HT1080 (cell line): ENCODE measurements at places on chromosomes 7 and 10. TPM values are rescaled to one million over a fixed set of nuclear protein-coding genes. Genes with fewer than 3 reads are reported as not detected.
A peak's percentile ranks its signal among the peaks of the same experiment; 100 is the strongest.

Gene ACBD7
- total RNA-seq: 0.27 and 0.39 TPM in 2 replicates

DNA sequence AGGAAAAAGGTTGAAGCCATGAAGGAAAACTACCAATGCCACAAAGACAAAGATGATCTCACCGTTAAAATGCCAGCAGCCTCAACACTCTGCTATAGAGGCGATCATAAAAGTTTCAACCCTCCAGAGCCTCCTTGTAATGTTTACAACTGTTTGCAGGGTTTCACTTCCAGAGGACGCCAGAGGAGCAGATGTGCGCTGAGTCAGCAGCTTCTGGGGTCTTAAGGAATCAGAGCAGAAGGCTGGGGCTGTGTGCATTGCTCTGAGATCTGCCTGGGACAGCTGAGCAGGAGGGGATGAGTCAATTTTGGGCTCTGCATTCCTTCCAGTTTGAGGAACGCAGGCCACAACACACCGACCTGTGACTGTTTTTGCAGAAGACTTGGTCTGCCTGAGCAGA lies 98.3 kb downstream of the TMEM130 start:
- peak; percentile 32 for DNase-seq

DNA sequence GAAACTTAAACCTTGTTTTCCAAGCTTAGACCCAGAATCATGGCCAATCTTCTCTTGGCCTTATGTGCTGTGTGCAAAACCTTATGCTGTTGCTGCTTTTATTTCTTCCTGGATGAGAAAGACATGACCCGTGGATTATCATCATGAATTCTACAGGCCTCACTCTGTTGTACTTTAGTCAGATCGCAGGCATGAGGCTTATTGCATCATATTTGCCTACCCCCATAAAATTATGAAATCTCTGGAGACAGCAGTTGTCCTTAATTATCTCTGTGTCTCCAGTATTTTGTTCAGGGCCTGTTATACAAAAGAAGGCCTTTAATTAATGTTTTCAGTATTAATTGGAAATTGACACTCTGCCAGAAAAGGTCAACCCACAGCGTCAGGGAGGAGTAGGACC lies 71.6 kb downstream of the PLCE1 start:
- DNase-seq: no peak

Gene KIF11
- total RNA-seq: 36.8 and 37.7 TPM in 2 replicates

DNA sequence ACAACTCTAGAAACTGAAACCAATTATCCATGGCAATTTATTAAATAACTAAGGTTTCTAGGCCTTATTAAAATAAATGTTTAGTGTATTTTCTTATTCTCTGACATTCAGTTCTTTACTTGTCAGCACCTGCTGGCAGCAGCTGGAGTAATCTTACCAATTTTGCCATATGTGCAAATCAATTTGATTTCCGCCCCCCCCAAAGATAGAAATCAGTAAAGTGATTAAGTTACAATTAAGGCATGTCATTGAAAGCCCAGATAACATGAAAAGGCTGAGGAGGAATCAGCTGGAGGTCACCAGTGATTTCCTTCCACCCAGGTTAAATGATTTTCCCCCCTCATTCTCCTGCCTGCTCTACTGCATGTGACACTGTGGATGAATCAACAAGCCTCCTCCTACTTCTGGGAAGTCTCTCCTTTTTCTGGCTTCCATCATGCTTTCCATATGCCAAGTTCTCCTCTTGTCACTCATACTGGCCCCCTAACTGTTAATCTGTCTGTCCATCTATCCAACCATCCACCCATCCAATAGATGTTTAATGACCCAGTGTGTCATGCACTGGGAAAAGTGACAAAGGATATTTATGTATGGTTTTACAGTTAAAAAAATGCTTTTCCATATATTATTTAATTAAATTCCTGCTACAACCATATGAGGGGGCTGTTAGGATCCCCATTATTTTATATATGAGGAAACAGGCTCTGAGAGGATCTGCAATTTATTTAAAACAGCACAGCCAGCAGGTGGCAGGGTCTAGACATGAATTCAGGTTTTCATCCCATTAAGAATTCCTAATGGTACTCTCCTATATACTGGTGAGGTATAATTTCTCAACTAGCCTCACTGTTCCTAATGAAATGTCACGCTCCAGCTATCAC lies 116.5 kb downstream of the ATXN7L1 start:
- DNase-seq: peak; percentile 58

DNA sequence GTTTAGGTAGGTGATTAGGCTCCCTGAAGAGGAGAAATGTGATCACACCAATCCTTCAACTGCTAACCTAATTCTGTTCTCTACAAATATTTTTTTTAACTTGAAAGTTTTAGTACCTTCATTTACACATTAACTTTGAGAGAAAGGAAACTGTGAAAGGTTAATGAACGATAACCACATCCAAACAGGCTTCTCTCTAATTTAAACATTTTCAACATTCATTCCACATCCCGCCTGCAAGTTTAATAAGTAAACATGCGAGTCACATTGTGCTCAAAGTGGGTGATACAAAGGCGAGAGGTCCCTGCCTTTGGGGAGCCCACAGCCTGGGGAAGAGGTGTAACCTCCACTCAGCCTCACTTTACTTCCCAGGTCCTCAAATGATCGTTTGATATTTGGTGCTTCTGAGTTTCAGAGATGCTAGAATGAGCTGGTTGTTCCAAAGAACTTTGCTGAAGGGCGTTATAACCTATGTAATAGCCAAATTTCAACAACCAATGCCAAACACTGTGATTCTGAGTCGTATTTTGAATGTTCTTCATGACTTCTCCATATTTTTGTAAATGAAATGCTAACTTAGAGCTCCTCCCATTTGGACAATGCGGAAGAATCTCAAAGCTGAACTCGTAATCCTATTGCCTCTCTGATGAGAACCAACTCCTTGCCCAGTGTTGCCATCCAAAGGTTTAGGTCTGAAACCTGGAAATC lies 47.5 kb downstream of the DENND2A start:
- no peak for DNase-seq

- DNase-seq: no peak
Measured at GRCh38 chr10:97921581-97922021, 72.0 kb downstream of the GOLGA7B start.

Gene C7orf33
- not detected in 2 replicates for total RNA-seq

Gene ADCY1
- 0.08 and 0.13 TPM in 2 replicates for total RNA-seq

GRCh38 chr10:33573606-33574005 lies 239.1 kb upstream of the NRP1 start:
- no peak for DNase-seq

Gene C7orf57
- 1.2 TPM in 1 of 2 replicates, not detected in the other for total RNA-seq

GRCh38 chr7:112665709-112666108 lies 124.5 kb downstream of the TMEM168 start:
- DNase-seq: no peak

Gene TMEM176B
- 0.07 TPM in 1 of 2 replicates, not detected in the other for total RNA-seq

- peak; percentile 69 for DNase-seq
Measured at GRCh38 chr10:60974463-60975149, 30.6 kb upstream of the RHOBTB1 start.

DNA sequence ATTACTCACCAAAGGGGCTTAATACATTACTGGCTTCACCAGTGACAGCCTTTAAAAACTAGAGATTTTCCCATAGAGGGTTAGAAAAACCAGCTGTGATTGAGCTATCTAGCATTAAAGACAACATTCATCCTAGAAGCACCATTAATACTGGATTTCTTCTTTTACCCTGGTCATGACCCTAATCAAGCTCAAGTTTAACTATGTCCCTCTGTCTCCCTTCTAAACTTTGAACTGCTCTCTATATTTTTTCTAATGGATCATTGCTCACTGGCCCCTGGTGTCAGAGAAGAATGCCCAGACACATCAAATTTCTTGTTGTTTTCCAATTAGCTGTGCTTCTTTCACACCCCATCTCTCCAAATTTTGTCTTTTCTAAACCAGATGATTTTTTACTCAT lies 1101.3 kb downstream of the XPNPEP1 start:
- no peak for DNase-seq

Gene ZCCHC24
- 6.4 and 9.4 TPM in 2 replicates for total RNA-seq

GRCh38 chr10:9010931-9011670 lies 956.6 kb downstream of the GATA3 start:
- no peak for DNase-seq

DNA sequence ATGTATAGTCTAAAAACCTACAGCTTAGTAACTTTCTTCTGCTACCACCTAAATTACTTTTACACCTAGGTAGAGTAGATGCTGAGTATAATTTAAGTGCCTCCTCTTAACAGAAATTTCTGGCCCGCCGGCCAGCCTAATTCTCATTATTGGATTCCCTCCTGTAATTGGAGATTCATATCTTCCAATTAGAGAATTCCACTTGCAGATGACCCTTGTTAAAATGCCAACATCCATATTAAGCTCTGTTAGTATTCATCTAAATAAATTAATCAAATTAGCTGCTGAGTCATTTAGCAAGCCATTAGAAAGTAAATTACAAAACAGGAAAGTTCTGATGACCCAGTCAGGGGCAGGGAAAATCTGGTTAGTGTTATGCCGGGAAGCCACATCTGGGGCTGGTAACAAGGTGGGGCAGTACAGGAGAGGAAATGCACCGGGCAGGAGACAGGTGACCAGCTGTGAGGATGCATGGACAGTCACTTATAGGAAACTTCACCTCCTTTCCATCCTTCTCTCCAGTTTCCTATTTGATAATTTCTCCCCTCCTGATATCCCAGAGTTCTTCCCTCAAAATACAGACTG lies 82.8 kb downstream of the ORC5 start:
- no peak for DNase-seq

Gene RET
- total RNA-seq: 0.03 and 0.06 TPM in 2 replicates

DNA sequence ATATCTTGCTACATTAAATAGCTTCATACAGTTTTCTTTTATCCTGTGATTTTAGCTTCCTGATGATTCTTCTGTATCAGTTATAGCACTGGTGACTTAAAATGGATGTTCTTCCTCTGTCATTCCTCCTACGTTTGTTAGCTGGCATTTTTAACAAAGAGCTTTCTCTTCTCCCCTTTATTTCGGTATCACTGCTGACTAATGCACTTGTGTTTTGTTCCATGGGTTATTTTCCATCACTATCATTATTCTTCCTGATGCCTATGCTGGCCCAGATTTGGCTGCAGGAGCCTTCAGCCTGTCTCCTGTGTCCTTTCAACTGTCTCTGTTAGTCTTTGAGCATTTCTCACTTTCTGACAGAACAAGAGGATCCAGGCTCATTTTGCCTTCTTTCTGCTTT lies 13.1 kb downstream of the BMS1 start:
- no peak for DNase-seq
